ENCODE measurements at places on chromosomes 5 and 9.

DNA sequence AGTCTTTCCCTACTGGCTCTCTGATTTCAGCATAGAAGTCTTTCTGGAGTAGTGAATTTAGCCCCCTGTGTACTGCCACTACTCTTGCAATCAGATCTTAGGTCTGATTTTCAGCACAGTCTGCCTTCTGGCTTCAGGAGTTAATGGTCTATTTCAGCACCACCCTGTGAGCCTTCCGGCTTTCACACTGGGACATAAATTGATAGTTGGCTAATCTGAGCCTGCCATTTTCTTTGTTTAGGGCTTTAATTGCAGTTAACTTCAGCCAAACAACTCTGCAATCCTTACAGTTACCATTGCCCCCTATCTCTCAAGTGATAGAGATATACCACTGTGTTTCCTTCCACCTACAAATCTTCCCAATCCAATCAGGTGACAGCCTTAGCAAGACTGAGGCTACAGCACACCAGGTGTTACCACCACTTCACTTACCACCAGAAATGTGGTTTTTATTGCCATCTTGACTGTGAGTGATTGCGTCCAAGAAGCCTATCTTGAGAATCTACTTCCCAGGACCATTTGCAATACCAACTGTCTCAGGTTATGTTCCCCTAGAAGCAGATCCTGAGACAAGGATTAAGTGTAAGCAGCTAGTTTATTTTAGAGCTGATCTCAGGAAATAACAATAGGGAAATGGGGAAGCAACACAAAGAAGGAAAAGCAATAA is 51.9 kb upstream of the NEK6 start:
- DNase-seq, result no peak

GRCh38 chr9:112786829-112787520 is 36.4 kb downstream of the SNX30 start:
- no peak for DNase-seq

DNA sequence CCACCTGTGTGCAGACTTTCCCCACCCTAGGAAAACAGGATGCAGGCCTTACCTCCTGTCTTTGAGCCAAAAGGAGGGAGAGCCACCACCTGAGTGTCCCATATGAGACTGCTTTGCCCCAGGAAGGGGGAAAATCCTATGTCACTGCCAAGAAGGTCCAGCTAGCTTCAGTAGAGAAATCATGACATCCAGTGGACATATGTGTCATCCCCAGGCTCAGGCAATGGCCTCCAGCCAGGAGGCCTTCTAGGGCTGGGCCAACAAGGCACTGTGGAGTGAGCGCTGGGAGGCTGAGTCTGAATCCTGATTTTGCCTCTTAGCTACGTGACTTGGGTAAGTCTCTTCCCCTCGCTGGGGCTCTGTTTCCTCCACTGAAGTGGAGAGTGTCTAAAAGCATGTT is 60.2 kb downstream of the SMIM23 start:
- DNase-seq, result no peak

- DNase-seq, result no peak
These were observed 315 bp upstream of the GPR150 start for GRCh38 chr5:95619514-95620029.

- DNase-seq, result no peak
These were observed 280.8 kb downstream of the FBXL17 start for GRCh38 chr5:108101130-108101529.
